ENCODE measurements at places on chromosomes 4 and X.

DNA sequence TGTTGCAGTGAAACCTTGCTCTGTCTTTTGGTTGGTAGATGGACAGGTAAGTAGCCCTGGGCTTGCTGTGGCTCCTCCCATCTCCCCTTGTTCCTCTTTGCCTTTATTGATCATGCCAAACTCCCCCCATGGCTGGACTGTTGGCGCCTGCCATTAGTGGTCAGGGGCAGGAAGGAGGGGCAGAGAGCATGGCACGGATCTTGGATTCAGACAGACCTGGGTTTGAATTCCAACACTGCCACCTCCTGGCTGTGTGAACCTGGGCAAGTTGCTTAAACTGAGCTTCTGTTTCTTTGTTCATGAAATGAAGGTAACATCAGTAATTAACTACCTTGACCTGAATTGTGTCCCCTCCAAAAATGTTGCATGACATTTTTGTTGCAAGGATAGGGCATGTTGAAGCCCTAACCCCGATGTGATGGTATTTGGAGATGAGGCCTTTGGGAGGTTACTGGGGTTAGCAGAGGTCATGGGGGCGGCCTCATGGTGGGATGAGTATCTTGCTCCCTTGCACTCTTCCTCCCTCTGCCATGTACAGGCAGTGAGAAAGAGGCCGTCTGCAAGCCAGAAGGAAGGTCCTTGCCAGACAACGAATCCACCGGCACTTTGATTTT, 6.0 kb downstream of the SLC2A9 start:
- DNase-seq = peak; percentile 55

- DNase-seq = no peak
These were observed 466.7 kb upstream of the TENM3 start for GRCh38 chr4:181776264-181777054.

- DNase-seq = no peak
These were observed 22.9 kb downstream of the FAT1 start for GRCh38 chr4:186700746-186701145.

GRCh38 chr4:48910511-48910910, 3.9 kb upstream of the OCIAD2 start:
- DNase-seq = no peak

DNA sequence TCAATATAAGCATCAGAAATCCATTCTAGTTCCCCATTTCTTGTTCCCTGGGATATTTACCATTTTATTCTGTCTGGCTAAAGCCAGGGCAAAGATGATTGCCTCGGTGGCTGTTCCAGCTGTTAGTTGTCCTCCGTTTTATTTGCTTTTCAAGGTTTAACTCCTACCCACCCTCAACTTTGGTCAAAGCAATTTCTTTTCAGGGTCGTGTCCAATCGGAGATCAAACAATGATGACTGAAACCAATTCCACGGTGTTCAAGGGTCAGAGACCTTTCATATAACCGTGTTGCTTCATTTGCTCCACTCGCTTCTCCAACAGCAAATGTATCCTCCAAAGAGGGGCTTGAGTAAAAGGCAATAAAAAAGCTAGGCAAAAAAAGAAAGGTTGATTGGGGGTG, 193.5 kb upstream of the FTHL17 start:
- DNase-seq = peak; percentile 31

- no peak for DNase-seq
These were observed 118.4 kb upstream of the WDR17 start for GRCh38 chr4:175947117-175947722.

DNA sequence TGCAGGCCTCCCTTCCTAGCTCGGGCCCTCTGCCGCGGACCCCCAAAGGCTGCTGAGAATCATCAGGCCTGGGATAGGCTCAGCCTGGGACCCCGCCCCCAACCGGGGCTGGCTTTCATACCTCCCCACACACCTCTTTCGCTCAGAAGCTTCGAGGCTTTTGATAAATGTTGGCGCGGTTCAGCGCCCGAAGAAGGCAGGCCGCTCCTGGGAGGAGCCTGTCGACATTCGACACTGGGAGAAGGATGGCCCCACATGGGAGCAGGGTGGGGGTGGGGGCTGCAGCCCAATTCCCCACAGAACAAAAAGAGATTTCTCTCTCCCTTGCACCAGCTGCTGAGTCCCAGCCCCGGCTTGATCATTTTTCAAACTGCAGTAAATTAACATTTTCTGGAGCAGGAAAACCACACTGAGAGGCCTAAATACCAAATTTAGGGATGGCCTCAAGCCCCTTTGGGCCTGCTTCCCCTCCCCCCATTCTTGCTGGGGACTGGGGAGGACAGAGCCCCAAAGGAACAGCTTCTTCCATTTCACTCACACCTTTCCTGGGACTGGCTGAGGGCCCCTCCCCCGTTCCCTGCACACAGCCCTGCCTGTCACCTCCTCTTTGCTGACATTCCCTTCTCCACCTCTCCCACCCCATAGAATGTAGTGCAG, 112.9 kb upstream of the PJA1 start:
- no peak for DNase-seq

GRCh38 chr4:2172161-2172560, 69.8 kb downstream of the HAUS3 start:
- DNase-seq = no peak

DNA sequence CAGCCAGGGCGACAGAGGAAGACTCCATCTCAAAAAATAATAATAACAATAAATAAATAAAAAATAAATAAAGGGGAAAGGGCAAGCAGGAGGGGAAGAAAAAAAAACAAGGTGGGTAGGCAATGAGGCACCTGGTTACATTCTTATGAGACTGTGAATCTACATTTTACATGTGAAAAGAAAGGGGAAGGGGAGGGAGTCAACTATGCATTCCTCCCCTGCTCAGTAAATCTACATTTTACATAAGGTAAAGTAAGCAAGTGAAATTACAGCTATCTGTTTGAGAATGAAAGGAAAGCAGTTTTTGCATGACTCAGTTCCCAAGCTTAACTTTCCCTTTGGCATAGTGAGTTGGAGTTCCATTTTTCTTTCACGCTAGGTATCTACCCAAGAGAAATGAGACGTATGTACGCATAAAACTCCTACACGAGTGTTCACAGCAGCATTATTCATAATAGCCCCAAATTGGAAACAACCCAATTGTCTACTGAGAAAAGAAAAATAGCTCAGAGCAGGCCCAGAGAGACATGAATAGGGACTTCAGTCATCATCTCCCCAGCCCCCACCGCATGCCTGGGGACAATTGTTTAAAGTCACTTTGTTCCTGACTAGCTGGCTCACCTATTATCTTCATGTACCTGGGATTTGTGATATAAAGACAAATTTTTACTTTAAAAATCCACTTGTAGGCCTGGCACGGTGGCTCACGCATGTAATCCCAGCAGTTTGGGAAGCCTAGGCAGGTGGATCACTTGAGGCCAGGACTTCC, 52.4 kb downstream of the DDX3X start:
- no peak for DNase-seq

DNA sequence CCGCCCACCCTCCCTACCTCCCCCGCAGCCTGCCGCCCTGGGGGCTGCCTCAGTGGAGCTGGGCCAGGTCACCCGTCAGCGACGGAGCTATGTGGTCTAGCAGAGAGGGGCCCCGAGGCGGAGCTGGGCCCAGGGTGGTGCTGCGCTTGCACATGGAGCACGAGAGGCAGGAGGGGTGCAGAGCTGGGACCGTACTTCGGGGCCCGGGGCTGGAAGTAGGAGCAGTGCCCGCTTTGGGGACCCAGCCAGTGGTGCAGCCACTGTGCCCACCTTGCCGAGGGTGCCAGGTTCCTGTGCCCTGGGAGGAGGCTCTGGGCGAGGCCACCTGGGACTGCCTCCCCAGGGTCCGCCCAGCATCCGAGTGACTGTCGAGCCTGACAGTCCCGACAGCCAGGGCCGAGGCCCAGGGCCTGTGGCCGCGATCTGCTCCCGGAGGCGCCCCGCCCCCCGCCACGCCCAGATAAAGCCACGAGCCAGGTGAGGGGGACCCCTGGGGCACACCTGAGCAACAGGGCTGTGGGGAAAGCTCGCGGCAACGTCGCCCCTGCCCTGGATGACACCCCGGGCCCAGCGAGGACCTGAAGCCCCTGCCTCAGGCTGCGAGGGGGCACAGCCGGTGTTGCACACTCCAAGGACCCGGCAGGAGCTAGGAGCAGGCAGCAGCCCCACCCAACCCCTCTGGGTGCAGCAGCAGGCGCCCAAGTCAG, 117.5 kb downstream of the DNAAF6 start:
- DNase-seq = no peak

DNA sequence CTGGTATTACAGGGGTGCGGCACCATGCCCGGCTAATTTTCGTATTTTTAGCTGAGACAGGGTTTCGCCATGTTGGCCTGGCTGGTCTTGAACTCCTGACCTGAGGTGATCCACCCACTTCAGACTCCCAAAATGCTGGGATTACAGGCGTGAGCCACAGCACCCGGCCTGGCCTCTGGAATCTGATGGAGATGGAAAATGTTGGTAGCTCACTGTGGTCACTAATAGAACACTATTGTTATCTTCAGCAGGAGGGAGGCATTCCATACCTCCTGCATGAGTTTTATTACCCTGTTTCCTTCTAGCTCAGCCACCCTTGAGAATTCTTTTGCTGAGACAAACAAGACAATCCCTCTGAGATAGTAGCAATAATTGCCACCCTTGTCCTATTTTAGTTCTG, 105.0 kb downstream of the SHROOM3 start:
- DNase-seq = no peak

DNA sequence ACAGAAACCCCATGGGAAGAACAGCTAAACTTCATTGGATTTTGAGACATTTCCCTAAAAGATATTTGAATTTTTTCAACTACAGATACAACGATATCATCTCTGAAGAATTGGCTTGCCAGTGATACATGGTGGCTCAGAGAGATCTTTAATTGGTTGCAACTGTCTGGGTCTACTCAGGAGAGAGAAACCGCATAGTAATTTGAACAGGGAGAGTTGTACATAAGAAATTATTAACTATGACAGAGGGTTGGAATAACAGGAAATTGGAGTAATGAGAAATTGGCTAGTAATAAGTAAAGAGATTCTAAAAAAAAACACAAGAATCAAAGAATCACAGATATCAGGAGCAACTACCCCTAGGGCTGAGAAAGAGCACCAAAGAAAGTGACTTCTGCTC, 118.4 kb downstream of the KLHL13 start:
- no peak for DNase-seq

All from HuH-7 (cell line).